Esophagus muscularis mucosa (tissue), 4 donors: ENCODE measurements at places on chromosomes 3 and 15. TPM values are rescaled to one million over a fixed set of nuclear protein-coding genes. Genes with fewer than 3 reads are reported as not detected.

DNA sequence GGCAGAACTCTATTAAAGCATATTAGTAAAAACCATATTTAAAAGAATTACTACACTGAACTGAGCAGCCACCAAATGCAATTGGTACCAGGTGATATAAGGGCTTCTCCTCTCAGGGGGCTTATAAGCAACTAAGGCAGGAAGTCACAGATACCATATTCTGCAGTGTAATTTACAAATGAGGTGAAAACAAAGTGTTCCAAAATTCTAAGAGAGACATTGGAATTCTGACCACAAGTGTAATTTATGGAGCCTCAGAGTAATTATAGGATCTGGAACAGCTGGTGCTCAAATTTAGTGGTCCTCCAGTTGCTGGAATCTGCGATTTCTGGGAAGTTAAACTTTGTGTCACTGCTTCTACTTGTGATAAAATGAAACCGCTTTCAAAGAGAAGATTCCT is 3.1 kb upstream of the NR1I2 start:
- DNase-seq: no peak

The U2SURP gene
- total RNA-seq: 35.7 TPM

GRCh38 chr15:68921926-68922325 is 8.4 kb upstream of the SPESP1 start:
- DNase-seq: no peak

- no peak for DNase-seq
Observed at GRCh38 chr3:105315815-105316214, 50.9 kb upstream of the ALCAM start.

- DNase-seq: no peak
Observed at GRCh38 chr15:47685141-47685870, 32.0 kb upstream of the SEMA6D start.

- no peak for DNase-seq
Observed at GRCh38 chr3:98612587-98612986, 19.2 kb upstream of the CPOX start.

The CFAP100 gene
- not detected for total RNA-seq

DNA sequence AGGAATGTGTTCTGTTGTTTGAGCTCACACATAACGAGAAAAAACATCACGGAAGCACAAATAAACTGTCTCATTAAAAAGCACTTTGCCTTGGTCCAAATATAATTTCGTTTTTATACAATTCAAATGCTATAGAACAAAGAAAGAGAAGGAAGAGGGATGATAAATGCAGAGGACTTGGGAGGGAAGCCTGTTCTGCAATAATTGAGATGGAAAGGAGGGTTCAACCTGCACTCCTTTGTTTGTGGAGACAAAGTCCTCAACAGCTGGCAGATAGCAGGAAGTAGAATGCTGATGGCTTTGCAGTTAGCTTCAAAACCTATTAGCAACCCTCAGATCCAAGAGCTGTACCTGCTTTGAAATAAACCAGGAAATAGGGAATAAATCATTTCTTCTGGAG is 1010.8 kb downstream of the FHIT start:
- DNase-seq: no peak

The PAK6 gene
- total RNA-seq: 0.45 TPM

The FETUB gene
- not detected for total RNA-seq

DNA sequence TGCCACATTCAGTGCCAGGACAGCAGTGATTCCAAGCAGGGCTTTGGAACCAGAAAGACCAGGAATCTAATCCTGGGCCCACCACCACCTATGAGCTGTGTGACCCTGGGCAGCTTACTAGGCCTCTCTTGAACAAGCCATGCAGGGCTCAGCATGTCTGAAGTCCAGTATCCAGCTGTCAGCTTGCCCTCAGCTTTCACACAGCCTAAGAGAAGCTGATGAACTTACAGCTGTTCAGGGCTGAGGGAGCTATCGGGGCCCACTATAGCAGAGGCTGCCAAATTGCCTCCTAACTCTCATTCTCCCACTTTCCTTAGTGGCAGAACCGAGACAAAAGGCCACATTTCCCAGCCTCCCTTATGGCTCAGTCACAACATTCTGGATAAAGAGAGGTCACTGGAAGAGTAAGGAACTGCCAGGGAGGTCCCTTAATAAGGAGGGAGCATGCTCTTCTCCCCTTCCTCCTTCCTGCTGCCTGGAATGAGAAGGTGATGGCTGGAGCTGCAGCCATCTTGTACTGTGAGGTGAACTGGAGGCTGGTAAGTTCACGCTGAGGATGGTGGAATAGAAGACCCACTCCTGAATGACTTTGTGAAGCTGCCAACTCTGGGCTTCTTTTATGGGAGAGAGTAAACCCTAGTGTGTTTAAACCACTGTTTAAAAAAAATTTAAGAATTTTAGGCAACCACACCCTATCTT is 34.5 kb downstream of the FEM1B start:
- no peak for DNase-seq

The UBA7 gene
- 29.6 TPM for total RNA-seq

The NR2E3 gene
- not detected for total RNA-seq

GRCh38 chr15:99393641-99394040 is 142.4 kb downstream of the LRRC28 start:
- no peak for DNase-seq

DNA sequence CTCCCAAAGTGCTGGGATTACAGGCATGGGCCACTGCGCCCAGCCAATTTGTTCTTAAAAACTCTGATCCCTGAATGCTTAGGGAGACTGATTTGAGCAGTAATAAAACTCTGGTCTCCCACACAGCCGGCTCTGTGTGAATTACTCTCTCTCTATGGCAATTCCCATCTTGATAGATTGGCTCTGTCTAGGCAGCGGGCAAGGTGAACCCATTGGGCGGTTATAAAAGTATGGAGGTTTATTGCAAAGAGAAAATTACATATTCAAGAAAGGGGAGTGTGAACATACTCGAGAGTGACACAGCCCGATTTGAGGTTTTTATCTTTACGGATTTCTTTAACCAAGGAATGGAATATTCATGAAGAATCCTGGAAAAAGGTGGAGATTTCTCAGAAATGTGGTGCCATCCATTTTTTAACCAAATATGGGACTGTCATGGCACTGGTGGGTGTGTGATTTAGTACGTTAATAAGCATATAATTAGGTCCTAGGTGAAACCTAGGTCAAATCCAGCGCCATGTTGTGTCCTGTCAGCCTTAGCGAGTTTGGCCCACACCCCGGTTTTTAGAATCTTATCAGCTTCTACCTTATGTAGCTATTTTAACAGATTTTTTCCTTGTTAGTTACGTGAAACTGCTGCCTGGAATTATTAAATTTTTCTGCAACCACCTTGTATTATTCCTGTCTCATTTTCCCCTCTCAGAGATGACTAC is 7.2 kb upstream of the GMPS start:
- DNase-seq: no peak

The GABRG3 gene
- total RNA-seq: not detected

The ACTRT3 gene
- total RNA-seq: 4.5 TPM

DNA sequence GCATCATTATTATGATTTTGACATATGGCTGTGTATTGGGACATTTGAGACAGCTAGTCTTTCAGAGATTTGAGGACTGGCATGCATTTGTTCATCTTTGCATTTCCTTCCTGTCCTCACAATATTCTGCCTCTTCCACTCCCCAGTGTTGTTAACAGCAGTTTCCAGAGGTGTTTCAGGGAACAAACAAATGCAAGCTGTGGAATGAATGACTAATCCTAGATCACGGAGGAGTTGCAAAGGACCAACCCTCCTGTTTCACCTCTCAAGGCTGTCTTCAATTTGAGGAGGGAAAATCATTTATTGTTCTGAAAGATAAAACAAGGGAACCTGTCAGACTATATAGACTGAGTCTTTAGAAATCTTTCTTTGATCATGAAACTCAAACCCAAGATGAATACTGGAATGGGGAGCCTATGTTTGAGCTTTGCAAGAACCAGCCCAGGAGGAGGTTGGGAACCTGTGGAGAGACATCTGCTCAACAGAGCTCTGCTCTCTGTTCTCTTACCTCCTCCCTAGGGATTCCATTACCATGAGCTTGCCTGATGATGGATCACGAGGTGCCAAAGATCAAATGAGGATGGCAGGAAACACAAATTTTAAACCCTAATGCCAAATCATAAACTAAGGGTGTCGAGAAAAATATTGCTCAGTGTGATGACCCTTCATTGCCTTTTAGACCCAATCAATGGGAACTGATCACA is 68.5 kb downstream of the SLC7A14 start:
- no peak for DNase-seq

GRCh38 chr3:195154111-195154791 is 116.7 kb downstream of the XXYLT1 start:
- no peak for DNase-seq

The RBP2 gene
- total RNA-seq: not detected

DNA sequence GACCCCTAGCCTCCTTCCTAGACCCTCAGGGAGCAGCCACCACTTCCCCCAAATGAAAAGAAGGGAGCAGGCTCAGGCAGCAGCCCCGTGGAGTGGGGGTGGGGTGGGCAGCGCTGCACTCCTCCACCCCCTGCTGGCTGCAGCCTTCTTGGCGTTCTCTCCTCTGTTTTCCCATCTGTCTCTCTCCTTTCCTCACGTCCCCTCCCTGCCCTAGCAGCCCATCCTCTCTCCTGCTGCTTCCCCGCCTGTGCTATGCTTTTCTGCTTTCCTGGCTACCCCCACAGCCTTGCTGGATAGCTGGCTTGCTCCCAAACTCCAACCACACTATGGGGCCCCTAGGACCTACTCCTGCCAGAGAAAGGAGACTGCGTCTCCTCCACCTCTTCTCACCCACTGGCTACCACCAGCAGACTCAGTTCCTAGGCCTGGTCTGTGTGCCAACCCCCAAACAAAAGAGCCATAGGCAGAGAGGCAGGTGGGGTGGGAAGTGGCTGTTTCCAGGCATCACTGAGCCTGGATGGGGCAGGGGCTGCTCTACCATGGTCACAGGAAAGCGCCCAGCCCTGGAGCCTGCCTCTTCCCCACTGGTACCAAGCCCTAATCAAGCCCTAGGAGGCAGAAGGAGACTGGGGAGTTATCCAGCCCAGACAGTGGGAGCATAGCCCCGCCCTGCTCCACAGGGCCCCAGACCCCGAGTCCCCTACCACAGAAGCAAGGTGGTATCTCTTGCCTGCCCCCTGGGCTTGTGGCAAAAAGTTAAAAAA is 3.4 kb upstream of the DISP2 start:
- no peak for DNase-seq

The ZNF860 gene
- total RNA-seq: 0.66 TPM

DNA sequence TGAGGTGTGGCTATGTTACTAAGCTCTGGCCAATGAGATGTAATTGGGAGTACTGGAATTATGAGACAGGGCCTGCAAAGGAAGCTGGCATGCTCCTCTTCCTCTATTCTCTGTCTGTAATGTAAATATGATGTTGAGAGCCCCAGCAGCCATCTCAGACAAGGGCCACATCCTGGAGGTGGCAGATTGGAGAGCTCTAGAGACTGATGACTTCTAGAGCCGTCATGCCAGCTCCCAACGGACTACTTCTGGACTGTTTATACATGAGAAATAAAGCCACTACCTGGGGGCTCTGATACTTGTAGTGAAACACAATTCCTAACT is 19.7 kb downstream of the PLD1 start:
- DNase-seq: no peak

GRCh38 chr15:76930831-76931396 is 635 bp upstream of the RCN2 start:
- DNase-seq: no peak

DNA sequence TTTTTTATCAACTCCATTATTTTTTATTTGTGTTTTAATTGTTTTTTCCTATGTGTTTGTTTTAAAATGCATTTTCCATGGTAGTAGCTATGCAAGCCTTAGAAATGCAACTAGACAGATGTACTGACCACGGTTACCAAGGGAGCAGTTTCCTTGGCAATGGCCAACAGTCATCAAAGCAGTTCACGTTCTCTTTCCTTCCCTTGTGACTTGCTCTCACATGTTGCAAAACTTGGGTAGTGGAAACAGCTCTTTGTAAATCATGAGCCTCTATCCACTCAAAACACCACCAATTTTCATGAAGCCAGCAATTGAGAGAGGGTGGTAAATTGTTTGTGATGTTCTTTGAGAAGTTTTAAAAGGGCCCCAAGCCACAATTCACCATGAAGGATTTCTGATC is 499.4 kb upstream of the MDFIC2 start:
- DNase-seq: no peak

The SPINK8 gene
- not detected for total RNA-seq

The GOLGA8N gene
- 5.0 TPM for total RNA-seq
